ENCODE measurements at places on chromosomes 4 and X.

DNA sequence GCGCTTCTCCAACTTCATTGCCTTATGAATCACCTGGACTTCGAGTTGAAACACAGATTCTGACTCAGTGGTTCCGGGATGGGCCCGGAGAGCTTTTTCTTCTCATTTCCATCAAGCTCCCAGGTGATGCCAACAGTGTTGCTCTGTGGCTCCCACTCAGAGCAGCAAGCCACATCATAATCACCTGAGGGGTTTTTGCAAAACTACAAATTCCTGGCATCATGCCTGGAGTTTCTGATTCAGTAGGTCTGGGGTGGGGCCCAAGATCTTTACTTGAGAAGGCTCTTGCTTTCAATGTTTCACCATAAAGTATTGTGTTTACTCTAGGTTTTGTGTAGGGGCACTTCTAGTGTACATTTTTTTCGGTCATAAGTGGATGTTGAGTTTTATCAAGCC lies 7.0 kb downstream of the MTM1 start:
- no peak overlapping the region for H3K4me3 ChIP-seq
- no peaks in the 10 kb centered on the region for H3K27me3 ChIP-seq
- H3K36me3 ChIP-seq, result no peaks in the 10 kb centered on the region
- no peak for DNase-seq

- H3K36me3 ChIP-seq, result no peaks in the 10 kb centered on the region
- no peak overlapping the region for H3K4me3 ChIP-seq
- no peak for DNase-seq
- no peaks in the 10 kb centered on the region for H3K27me3 ChIP-seq
Observed at GRCh38 chr4:174005422-174005821, 278.0 kb downstream of the FBXO8 start.

GRCh38 chr4:7581477-7581876 lies 146.7 kb upstream of the PSAPL1 start:
- H3K4me3 ChIP-seq, result no peak overlapping the region
- H3K36me3 ChIP-seq, result peaks cover 13% of the 10 kb centered on the region
- H3K27ac ChIP-seq, result no peak overlapping the region

GRCh38 chrX:132188175-132188574 lies 31.1 kb downstream of the RAP2C start:
- H3K4me1 ChIP-seq, result peaks cover 10% of the 10 kb centered on the region
- peaks cover 1% of the 10 kb centered on the region for H3K27me3 ChIP-seq
- H3K36me3 ChIP-seq, result no peaks in the 10 kb centered on the region
- H3K4me3 ChIP-seq, result no peak overlapping the region
- DNase-seq, result no peak

DNA sequence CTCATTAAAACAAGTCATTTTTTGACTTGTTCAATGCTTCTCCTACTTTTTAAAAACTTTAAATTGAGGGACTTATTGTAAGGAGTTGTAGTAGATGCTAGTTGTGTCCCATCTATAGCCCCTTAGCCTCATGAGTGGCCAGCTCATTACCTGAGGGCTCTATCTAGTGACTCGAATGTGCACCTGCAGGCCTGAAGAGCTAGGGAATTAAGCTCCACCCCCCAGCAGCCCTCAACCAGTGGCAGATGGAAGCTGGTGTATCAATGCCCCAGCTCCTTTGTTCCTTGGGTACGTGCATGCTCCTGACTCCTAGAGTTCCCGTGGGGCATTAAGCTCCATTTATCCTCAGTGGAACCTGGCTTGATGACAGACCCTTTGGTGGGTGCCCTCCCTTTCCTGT lies 146.7 kb upstream of the FAM9B start:
- no peaks in the 10 kb centered on the region for H3K27me3 ChIP-seq
- no peak overlapping the region for H3K27ac ChIP-seq
- H3K4me1 ChIP-seq, result no peaks in the 10 kb centered on the region
- no peak overlapping the region for H3K4me3 ChIP-seq
- no peak for DNase-seq

GRCh38 chr4:22014222-22014741 lies 65.7 kb upstream of the KCNIP4 start:
- H3K27ac ChIP-seq, result no peak overlapping the region
- H3K36me3 ChIP-seq, result no peaks in the 10 kb centered on the region
- peaks cover 2% of the 10 kb centered on the region for H3K27me3 ChIP-seq
- H3K4me1 ChIP-seq, result no peaks in the 10 kb centered on the region

GRCh38 chrX:1261285-1261684 lies 7.3 kb upstream of the CSF2RA start:
- peaks cover 5% of the 10 kb centered on the region for H3K36me3 ChIP-seq
- peaks cover 8% of the 10 kb centered on the region for H3K27me3 ChIP-seq
- DNase-seq, result no peak
- no peaks in the 10 kb centered on the region for H3K4me1 ChIP-seq

- DNase-seq, result no peak
- H3K4me1 ChIP-seq, result no peaks in the 10 kb centered on the region
- no peaks in the 10 kb centered on the region for H3K36me3 ChIP-seq
- H3K27ac ChIP-seq, result no peak overlapping the region
- no peak overlapping the region for H3K4me3 ChIP-seq
Observed at GRCh38 chr4:83561381-83561780, 25.5 kb downstream of the GPAT3 start.

DNA sequence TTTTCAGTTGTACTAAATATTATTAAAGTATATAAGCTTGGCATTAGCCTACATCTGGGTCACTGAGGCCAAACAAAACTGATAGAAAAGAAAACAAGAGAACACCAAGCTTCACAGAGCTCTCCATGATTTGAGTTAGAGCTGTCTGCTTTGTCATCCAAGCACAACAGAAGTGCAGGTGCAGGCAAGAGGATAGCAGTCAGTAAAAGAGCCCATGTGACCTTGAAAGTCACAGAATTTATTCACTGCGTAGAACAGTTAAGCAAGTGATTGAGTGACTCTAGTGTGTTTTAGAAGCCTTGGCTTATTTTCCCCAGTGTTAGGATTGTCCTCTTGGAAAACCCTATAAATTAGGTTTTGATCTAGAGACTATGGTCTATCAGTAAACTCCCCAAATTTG lies 49.4 kb upstream of the PRDM5 start:
- H3K27ac ChIP-seq, result no peak overlapping the region
- no peaks in the 10 kb centered on the region for H3K36me3 ChIP-seq
- H3K27me3 ChIP-seq, result peaks cover 2% of the 10 kb centered on the region
- no peak for DNase-seq

- no peaks in the 10 kb centered on the region for H3K36me3 ChIP-seq
- no peaks in the 10 kb centered on the region for H3K27me3 ChIP-seq
- DNase-seq, result no peak
- no peaks in the 10 kb centered on the region for H3K4me1 ChIP-seq
- H3K27ac ChIP-seq, result no peak overlapping the region
- no peak overlapping the region for H3K4me3 ChIP-seq
Observed at GRCh38 chr4:1192091-1192492, 19.7 kb upstream of the SPON2 start.

GRCh38 chr4:113181289-113182007 lies 132.0 kb downstream of the ANK2 start:
- no peak overlapping the region for H3K4me3 ChIP-seq
- DNase-seq, result no peak
- H3K27me3 ChIP-seq, result peaks cover 3% of the 10 kb centered on the region
- H3K27ac ChIP-seq, result no peak overlapping the region
- no peaks in the 10 kb centered on the region for H3K36me3 ChIP-seq

GRCh38 chrX:18406531-18407266 lies 18.7 kb upstream of the CDKL5 start:
- H3K4me1 ChIP-seq, result peaks cover 5% of the 10 kb centered on the region
- peaks cover under 1% of the 10 kb centered on the region for H3K27me3 ChIP-seq
- no peak for DNase-seq

DNA sequence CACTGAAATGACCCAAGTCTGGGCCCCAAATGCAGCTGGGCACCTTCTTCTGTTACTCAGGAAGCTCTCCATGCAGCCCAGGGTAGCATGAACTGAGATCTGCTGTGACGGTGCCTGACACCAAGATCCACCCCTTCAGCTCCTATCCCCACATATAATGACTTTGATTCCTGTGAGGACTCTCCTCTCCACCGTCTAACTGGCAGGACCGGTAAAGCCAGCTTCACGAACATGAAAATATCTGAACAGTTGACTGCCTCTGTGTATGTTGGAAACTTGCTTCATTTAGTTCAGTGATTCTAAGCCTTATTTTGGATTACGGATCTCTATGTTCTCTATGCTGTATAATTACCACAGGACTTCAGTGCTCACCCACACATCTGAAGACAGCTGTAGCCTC lies 115.5 kb upstream of the TMEM150C start:
- no peak overlapping the region for H3K4me3 ChIP-seq
- H3K4me1 ChIP-seq, result no peaks in the 10 kb centered on the region
- no peaks in the 10 kb centered on the region for H3K27me3 ChIP-seq
- no peak overlapping the region for H3K27ac ChIP-seq
- DNase-seq, result no peak
- H3K36me3 ChIP-seq, result no peaks in the 10 kb centered on the region

DNA sequence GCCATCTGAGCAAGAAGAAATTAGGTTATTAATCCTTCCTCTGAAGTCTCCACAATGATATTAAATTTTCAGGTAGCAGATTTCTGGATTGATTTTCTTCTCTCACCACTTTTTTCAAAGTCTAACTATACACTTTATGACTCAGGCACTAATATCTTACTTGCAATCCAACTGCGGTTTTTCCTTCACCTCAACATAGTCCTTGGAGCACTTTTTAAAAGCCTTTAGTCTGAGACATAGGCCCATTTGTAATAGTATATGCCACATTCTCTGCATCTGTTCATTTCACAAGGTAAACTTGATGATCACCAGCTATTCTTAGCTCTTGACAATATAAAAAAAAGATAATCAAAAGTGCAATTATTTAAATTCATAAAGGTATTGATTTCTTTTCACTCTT lies 55.9 kb upstream of the EDNRA start:
- H3K4me1 ChIP-seq, result no peaks in the 10 kb centered on the region
- no peaks in the 10 kb centered on the region for H3K36me3 ChIP-seq
- no peak overlapping the region for H3K27ac ChIP-seq
- no peak overlapping the region for H3K4me3 ChIP-seq
- H3K27me3 ChIP-seq, result peaks cover 3% of the 10 kb centered on the region
